Adrenal gland (tissue), 19 donors: ENCODE measurements at places on chromosomes 12 and 14. TPM values are rescaled to one million over a fixed set of nuclear protein-coding genes. Genes with fewer than 3 reads are reported as not detected.

DNA sequence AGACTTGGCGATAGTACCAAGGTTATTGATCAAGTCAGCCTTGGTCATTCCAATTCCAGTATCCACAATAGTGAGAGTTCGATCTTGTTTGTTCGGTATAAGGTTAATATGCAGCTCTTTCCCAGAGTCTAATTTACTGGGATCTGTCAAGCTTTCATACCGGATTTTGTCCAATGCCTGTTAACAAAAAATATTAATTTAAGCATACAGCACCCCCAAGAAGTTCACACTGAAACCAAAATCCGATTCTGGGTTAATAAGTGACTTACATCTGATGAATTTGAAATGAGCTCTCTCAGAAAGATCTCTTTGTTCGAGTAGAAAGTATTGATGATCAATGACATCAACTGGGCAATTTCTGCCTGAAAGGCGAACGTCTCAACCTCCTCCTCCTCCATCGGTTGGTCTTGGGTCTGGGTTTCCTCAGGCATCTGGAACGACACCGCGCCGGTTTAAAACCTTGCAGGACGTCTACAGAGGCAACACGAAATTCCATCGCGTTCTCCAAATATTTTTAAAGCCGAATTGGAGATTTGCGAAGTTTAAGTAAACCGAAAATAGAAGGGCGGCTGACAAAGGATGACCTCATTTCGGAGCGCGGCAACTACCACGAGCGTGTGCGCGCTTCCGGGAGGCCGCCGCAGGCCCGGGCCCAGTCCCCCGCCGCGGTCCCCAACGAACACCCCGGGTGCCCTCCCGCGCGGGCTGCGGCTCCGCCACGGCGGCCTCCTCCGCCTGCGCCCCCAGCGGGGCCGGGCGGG lies 716 bp downstream of the HSP90AA1 start:
- peak overlapping the region; percentile 57 for H3K4me3 ChIP-seq
- peaks cover 47% of the 10 kb centered on the region for H3K36me3 ChIP-seq
- H3K4me1 ChIP-seq: peaks cover 36% of the 10 kb centered on the region
- H3K27ac ChIP-seq: peak overlapping the region; percentile 98
- peak; percentile 54 for DNase-seq

GRCh38 chr14:99329711-99330315 lies 57.8 kb upstream of the BCL11B start:
- no peaks in the 10 kb centered on the region for H3K27me3 ChIP-seq
- H3K4me1 ChIP-seq: no peaks in the 10 kb centered on the region
- no peak overlapping the region for H3K4me3 ChIP-seq
- no peak for DNase-seq

DNA sequence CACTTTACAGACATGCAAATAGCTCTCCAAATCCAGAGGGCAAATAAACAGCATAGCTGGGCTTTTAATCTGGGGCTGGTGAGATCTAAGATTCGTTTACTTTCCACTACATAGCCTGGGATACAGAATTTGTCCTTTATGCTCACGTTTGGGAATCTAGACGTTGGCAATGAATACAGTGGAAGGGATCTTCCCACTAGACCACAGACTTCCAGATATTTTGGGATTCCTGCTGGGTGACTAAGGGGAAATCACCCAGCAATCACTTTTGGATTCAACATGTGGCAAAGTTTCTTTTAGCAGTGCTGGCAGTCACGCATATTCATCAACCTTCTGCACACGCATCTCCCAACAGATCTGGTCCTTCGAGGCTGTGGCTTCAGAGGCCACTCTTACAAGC lies 23.5 kb downstream of the APPL2 start:
- H3K27ac ChIP-seq: no peak overlapping the region
- peaks cover 60% of the 10 kb centered on the region for H3K36me3 ChIP-seq
- H3K27me3 ChIP-seq: no peaks in the 10 kb centered on the region

DNA sequence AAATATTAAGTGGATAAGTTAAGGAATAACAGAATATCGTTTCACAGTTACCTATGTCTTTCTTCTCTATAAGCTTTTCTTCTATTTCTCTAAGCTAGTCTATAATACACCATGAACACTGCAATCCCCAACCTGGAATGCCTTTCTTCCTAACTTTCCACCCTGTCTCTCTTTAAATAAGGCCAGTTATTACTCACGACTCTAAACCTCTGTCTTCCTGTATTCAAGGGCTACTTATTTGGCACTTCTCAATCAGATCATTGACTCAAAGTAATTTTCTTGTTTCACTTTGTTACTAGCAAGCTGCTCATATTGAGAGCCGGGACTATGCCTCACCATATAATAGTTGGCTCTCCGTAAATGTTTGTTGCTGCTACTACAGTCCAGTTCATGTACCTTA lies 13.5 kb downstream of the FERMT2 start:
- H3K36me3 ChIP-seq: no peaks in the 10 kb centered on the region
- DNase-seq: no peak
- peaks cover 9% of the 10 kb centered on the region for H3K4me1 ChIP-seq
- H3K4me3 ChIP-seq: no peak overlapping the region
- no peaks in the 10 kb centered on the region for H3K27me3 ChIP-seq

GRCh38 chr14:59272633-59273032 lies 84.2 kb downstream of the DAAM1 start:
- DNase-seq: no peak
- peaks cover 8% of the 10 kb centered on the region for H3K36me3 ChIP-seq
- no peak overlapping the region for H3K27ac ChIP-seq
- peaks cover 15% of the 10 kb centered on the region for H3K4me1 ChIP-seq

GRCh38 chr14:53493860-53494259 lies 340.7 kb upstream of the DDHD1 start:
- H3K36me3 ChIP-seq: no peaks in the 10 kb centered on the region
- no peak overlapping the region for H3K27ac ChIP-seq
- no peak overlapping the region for H3K4me3 ChIP-seq
- DNase-seq: no peak
- no peaks in the 10 kb centered on the region for H3K27me3 ChIP-seq

DNAI7 gene
- 1.3 TPM for total RNA-seq

RBM23 gene
- 368 TPM for total RNA-seq

FITM1 gene
- total RNA-seq: 6.5 TPM
